ENCODE measurements at places on chromosomes 12 and 14. TPM values are rescaled to one million over a fixed set of nuclear protein-coding genes. Genes with fewer than 3 reads are reported as not detected.

DNA sequence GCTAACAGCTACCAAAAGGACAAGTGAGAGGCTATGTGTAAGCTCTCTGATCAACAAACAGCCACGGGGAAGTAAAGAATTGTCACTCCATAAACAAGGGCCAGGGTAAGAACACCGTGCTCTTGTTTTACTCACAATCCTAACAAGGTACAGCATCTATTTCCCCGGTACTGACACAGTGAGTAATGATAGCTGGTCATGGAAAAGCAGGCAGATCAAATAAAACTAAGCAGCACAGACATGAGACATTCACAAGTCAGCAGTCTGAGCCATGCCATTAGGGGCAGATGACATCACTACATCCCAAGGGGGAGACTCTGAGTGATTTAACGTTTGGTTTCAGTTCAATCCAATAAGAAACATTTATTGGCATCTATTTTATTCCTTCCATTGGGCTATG lies 54.4 kb downstream of the ARL6IP4 start:
- peak; percentile 88 for DNase-seq

DNA sequence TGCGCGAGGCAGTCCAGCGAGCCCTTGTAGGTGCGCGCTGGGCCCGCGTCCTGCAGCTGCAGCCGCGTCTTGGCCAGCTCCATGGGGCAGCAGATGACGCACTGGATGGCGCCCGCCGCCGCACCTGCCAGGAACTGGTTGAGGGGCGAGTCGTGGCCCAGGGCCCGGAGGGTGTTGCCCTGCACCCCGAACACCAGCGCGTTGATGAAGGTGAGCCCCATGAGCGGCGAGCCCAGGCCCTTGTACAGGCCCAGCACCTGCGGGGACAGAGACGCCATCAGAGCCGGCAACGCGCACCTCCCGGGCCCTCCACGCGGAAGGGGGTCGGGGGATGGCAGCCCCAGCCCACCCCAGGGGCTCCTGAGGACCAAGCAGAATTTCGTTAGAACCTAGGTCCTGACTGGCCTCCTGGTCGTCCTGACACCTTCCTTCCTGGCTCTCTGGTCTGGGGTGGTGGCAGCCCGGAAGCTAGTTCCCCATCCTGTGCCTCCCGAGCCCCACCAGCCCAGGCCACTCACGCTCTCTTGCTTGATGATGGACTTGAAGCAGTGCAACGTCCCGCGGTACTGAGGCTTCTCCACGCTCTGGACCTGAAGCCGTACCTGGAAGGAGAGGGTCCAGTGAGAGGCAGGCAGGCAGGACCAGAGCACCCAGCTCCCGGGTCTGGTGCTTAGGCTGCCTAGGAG lies 13.3 kb downstream of the SLC25A29 start:
- DNase-seq: no peak

DNA sequence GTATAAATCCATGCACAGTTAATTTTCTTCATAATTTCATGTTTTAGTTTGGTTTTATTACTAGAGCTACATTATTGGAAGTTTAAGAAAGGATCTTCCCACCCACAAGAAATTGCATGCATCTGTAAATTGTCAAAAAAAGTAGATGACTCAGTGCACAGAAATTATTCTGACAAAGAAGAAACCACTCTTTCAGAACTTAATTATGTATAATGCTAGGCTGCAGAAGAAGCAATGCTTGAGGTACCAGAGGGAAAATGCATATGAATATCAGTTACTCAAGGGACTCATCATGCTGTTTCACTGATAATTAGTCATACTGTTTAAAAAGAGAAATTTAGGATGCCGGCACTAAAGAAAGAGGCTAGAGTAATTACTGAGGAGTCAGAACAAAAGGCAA lies 147.0 kb downstream of the SLC16A7 start:
- peak; percentile 22 for DNase-seq

- DNase-seq: peak; percentile 32
These were observed 12.7 kb downstream of the SAMD4A start for GRCh38 chr14:54579621-54580020.

- no peak for DNase-seq
These were observed 41.7 kb downstream of the SMIM41 start for GRCh38 chr12:52120951-52121823.

DNA sequence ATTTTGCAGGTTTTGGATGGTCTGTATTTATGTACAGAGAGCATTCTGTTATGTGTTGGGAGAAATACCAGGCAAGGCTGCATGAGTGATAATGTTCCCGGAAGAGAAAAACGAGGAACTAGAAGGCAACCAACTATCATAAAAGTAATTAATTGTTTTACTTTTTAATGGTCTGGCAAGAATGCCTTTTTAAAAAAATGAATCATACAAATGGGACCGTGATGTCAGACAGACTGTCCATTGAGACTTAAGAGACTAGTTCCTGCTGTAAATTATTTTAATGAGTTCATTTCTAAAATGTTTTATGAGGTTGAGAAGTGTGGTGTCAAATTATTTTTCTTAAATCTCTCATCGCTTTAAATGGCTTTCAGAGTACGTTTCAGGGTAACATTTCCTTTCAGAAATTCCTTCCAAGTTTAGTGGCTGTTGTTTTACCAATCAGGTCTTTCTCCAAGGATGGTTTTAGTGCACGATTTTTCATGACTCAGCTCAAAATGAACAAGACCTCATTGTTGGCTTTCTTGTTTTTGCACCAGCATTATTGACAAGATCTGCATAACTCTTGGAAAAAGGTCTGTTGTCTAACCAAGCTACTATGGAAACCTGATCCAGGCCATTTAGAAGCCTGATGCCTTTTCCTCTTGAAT lies 86.1 kb upstream of the ARHGAP5 start:
- no peak for DNase-seq

- no peak for DNase-seq
These were observed 39.7 kb downstream of the SYNE3 start for GRCh38 chr14:95476747-95477146.

- no peak for DNase-seq
These were observed 1.3 kb downstream of the RITA1 start for GRCh38 chr12:113186666-113187325.

Gene HHIPL1
- 1.2 TPM for total RNA-seq

Gene TAS2R20
- 2.0 TPM for total RNA-seq

- DNase-seq: peak; percentile 31
These were observed 65.8 kb upstream of the SLC8A3 start for GRCh38 chr14:70254476-70254961.

Gene CLEC7A
- not detected for total RNA-seq

Gene TRHDE
- 0.26 TPM for total RNA-seq

- DNase-seq: no peak
These were observed 69.9 kb downstream of the RBM19 start for GRCh38 chr12:113896194-113896593.

GRCh38 chr12:52521175-52521567 lies 977 bp upstream of the KRT5 start:
- peak; percentile 98 for DNase-seq

DNA sequence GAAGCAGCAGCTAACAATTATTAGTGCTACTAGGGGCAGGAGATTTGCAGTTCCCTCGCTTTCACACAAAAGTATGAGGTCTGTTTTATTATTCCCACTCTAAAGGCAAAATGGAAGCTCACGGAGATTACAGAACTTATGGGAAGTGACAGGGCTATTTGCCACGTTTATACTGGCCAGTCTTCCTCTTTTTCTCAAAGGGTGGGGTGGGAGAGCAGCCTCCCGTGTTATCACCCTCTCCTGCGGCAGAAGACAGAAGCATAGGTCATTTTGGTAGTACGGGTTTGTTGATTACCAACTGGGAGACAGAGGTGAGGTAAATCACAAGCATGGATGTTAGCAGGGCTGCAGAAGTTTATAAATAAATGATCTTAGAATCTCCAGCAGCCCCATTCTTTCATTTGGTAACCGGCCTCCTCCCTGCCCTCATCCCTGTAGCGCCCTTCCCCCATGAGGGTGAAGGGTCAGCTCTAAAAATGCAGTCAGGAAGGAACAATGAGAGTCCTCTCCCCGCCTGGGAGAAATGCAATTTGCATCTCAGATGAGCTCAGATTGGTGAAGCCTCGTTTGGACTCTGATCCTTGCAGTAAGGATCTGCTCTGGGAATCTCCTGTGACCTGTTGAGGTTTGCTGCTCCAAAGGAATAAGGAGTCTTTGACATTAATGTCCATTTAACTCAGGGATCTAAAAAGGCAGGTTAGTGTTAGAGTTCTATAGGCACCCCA lies 44.7 kb upstream of the SINHCAF start:
- DNase-seq: no peak

DNA sequence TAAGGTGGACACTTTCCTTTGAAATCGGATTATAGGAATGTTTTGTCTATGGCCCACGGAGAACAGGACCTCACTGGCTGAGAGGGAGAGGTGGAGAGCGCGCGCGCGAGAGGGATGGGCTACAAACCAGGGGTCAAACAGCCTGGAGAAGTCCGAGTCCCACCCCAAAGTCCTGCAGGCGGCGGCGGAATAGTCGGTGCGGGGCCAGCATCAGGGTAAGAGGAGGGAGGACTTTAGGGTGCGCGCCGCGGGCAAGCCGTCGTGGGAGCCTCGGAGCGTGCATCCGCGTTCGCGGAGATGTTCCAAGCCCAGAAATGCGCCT lies 3.3 kb upstream of the HOXC8 start:
- DNase-seq: no peak

Gene CLEC4C
- not detected for total RNA-seq

Measured in bronchial epithelial cell (primary cell).